ENCODE measurements at places on chromosomes 1 and 21. TPM values are rescaled to one million over a fixed set of nuclear protein-coding genes. Genes with fewer than 3 reads are reported as not detected.

The TMEM51 gene
- 1.9 TPM for total RNA-seq

The BOLA1 gene
- 11.5 TPM for total RNA-seq

The HSPG2 gene
- total RNA-seq, result 488 TPM

The IFI16 gene
- total RNA-seq, result 13.3 TPM

The AMPD1 gene
- total RNA-seq, result not detected

The MMP23B gene
- total RNA-seq, result 71.4 TPM

The DISC1 gene
- 7.1 TPM for total RNA-seq

The ZNF648 gene
- not detected for total RNA-seq

The CACNA1S gene
- 0.07 TPM for total RNA-seq

The DMBX1 gene
- total RNA-seq, result not detected

The C8B gene
- not detected for total RNA-seq

The S100B gene
- 0.41 TPM for total RNA-seq

The KCNA10 gene
- total RNA-seq, result not detected

The BATF3 gene
- total RNA-seq, result 3.7 TPM

The E2F2 gene
- 4.3 TPM for total RNA-seq

The GBP3 gene
- 14.3 TPM for total RNA-seq

The SH2D2A gene
- total RNA-seq, result not detected

The GCSAML gene
- not detected for total RNA-seq

The PDE4B gene
- total RNA-seq, result 0.36 TPM

The YBX1 gene
- total RNA-seq, result 593 TPM

The TRIM17 gene
- total RNA-seq, result not detected

The F3 gene
- total RNA-seq, result 4.5 TPM

The OR2L5 gene
- total RNA-seq, result not detected

The CLCA1 gene
- total RNA-seq, result not detected

The HUNK gene
- 0.92 TPM for total RNA-seq

The AMY2A gene
- total RNA-seq, result not detected

All from chondrocyte (in vitro differentiated cells).